ENCODE measurements at places on chromosomes 1 and 21.

DNA sequence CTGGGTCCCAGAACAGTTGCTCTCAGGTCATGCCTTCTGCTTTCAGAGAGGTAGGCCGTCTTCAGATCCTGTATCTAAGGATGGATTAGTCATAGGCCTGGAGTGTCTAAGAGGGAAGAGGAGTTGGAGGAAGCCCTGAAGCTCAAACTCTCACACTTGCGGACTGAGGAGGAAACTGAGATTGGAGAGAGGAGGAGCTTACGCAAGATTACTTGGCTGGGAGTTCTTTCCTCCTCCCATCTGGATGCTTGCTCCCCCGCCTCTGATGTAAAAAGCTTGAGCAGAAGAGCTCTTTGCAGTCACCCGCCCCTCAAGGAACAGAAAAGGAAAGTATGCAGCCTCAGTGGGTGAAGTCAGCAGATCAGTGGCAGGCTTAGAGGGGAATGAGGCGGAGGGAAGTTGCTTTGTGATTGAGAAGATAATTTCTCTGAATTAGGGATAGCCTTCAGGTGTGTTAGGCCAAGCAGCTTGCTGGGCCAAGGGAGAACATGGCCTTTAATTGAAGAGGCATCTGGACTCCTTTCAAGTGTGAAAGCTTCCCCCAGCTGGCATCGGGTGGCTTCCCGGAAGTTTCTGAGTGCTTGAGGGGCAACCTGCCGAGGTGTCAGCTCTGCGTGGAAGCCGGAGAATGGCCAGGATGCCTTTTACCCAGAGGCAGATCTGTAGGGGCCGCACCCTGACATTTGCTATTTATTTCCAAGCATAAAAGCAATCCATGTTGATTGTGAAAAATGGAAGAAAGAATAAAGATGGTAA lies 6.6 kb downstream of the ADORA1 start:
- no peak for DNase-seq

- DNase-seq, result peak; percentile 63
Measured at GRCh38 chr1:46757247-46757955, 38.5 kb upstream of the EFCAB14 start.

GRCh38 chr1:233424779-233425178 lies 97.3 kb downstream of the MAP3K21 start:
- no peak for DNase-seq

- DNase-seq, result no peak
Measured at GRCh38 chr1:204544321-204544720, 28.1 kb downstream of the MDM4 start.

DNA sequence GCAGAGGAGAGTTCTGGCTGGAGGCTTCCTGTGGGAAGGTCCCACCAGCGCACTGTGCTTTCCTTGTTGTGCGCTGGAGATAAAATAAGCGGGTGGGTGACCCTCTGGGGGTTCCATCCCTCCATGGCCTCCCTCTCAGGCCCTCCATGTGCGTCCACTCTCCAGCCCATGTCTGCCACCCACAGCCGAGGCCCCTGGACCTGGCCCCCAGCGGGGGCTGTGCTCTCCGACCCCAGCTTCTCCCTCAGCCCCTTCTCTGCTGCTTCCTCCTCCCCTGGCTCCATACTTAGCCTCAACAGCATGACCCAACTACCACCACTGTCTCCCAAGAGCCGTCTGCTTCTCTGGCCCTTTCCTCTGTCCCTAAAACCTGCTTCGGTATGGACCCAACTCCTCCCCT lies 61.4 kb downstream of the GNG4 start:
- DNase-seq, result no peak
